Eye (tissue), 1 donor: ENCODE measurements at places on chromosomes 5 and 9.

- DNase-seq, result peak; percentile 90
These were observed 701 bp downstream of the PARP8 start for GRCh38 chr5:50667023-50667652.

GRCh38 chr9:27352457-27353165 is 55.7 kb upstream of the EQTN start:
- no peak for DNase-seq

DNA sequence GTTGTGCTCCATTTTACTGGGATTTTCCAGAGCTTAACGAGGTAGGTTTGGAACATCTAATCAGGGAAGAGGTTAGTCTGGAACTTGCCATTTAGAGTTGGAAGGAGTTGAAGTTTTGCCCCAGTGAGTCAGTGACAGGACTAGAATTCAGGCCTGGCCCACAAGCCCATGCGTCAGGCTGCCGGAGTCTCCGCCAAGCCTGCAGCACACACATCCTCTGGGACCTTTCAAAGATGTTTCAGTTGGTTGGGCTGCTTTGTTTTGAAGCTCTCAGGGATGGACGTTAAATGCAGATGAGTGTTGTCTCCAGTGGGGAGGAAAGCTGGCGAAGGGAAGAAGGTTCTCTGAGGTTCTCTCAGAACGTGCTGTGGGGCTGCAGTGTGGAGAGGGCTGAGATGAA is 147.0 kb downstream of the PSAT1 start:
- DNase-seq, result no peak

GRCh38 chr9:87292449-87293191 is 205.0 kb upstream of the DAPK1 start:
- no peak for DNase-seq

- peak; percentile 84 for DNase-seq
These were observed 1.3 kb upstream of the PLPPR1 start for GRCh38 chr9:101027236-101027635.

- DNase-seq, result peak; percentile 85
These were observed 10.5 kb upstream of the GALNT10 start for GRCh38 chr5:154179846-154180710.

DNA sequence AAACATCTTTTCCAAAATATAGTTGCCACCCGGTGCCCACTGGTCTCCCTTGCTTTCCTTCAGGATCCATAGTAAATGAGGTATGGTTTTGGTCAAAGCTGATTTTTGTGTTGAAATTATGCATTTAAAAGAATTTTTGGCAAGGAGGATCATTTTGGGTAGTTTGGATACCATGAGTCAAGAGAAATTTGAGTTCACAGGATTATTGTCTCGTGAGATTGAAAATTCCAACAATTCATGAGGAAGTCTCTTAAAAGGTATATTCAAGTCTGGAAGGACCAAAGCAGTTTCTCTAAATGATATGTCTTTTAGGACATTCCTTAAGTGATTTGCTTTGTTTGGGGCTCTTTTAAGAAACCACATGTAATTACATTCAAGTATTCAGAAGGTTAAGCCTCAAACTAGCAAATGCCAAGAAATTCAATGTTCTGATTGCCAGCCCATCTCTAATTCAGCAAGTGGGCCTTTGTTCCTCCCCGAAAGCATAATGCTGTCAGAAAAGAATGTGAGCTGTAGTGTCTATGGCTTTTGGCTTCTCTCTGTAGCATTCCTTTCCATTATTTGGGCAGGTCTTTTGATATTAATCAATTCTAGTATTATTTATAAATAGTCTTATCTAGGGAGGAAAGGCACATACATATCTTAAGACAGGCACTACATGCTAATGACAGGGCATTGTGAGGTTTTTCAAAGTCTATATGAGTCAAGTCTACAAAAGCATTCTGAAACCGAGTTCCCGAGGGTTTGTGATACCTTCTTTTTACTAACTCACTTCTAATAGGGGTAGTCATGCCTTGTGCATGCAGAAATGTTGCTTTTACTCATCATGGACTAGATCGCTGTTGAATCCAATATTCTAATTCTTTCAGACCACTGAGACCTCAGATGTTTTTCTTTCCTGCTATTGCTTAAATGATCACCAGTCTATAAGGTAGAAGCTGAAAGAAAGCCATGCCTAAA is 453.9 kb downstream of the ENC1 start:
- DNase-seq, result no peak

DNA sequence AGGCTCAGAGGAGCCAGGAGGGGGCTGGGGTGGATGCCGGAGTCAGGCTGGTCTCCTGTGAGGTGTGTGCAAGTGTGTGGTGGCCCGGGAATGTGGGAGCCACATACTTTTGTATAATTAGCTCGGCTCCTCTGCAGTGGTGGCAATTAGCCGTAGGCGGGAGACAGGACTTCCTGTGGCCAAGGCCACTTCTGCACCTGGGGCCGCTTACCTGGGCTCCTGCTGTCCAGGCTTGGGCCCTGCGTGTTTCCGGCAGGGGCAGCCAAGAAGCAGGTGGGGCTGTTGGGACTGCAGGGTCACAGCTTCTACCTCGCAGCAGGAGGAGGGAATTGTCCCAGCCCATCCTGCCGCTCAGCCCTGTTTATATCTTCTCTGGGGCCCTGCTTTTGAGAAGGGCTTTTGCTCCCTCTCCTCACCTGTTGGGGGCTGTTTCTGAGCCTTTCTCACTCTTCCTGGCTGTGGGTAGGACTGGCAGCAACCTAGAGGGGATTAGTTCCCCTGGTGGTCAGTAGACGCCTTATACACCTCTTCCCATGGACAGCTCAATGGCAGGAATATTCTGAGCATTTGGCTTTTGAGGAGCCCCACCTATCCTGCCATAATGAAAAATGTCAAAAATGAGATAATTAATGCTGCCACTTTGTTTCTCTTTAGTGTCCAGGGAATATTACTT is 145.4 kb upstream of the PITX1 start:
- DNase-seq, result no peak

DNA sequence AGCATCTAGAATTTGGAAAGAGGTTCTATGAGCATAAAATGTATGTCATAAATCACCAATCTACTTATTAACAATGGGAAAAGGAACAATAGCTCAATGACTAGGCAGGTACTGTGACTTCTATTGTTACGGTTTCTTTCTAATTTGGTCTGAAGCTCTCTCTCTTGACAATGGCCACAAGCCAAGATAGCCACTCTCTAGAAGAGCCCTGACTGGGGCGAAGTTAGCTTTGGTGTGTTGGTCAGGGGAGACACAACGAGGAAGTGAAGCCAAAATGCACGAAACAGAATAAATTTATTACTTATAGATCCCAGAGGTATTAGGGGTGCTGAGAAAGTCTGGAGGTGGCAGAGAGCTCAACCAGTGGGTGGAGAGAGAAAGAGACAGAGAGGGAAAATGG is 9.4 kb upstream of the RAD23B start:
- DNase-seq, result no peak

DNA sequence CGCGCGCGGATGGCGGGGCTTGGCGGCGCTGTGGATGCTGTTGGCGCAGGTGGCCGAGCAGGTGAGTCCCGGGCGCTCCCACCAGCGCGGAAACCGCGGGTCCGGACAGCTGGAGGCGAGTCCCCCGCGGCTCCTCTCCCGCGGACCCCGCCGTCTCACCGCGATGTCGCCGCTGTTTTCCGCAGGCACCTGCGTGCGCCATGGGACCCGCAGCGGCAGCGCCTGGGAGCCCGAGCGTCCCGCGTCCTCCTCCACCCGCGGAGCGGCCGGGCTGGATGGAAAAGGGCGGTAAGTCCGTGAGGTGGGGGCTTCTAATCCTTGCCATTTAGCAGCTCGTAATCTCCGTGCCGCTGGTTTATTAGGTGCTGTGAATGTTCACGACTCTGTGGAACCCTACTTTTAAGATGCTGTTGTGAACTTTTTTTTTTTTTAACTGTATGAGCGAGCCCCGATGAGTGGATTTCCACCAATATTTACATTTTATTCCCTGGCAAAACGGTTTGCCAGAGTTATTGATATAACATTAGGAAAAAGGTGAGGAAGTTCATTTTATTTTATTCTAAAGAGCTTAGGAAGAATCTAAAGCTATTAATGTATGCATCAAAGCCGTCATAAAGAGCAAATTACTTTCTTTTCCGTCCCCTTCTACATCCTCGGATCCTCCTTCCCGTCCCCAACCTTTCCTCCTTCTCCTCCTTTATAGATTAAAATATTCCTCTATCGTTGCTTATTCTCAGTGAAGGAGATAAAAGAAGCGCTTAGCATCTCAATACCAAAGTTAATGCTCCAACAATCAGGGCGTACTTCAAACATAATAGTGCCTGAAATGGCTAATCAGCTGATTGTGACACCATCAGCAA is 579 bp downstream of the ADAMTS16 start:
- DNase-seq, result peak; percentile 57

DNA sequence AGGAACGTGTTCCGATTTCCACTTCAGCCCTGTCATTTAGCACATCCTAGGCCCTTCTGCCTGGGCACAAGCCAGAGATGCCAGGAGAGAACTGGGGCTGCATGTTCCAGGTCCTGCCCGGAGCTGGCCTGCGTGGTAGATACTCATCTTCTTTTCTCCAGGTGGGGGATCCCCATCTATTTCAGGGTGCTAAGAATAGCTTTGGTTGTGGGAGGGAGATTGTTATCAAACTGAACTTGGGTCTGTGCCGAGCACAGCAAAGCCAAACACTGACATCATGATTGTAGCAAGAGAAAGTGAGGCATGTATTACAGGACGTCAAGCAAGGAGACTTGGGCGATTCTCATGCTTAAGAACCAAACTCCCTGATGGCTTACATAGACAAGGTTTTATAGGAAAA is 18.2 kb downstream of the C9orf153 start:
- DNase-seq, result no peak

GRCh38 chr5:67358186-67358585 is 161.6 kb upstream of the CD180 start:
- no peak for DNase-seq

DNA sequence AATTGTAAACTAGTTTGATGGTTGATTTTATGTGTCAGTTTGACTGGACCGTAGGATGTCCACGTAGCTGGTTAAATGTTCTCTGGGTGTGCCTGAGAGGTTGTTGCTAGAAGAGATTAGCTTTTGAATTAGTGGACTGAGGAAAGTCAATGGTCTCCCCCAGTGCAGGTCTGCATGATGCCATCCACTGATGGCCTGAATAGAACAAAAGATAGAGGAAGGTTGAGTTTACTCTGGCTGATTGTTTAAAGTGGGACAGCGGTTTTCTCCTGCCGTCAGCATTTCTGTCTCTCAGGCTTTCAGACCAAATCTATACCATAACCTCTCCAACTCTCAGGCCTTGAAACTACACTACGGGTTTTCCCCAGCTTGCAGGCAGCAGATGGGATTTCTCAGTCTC is 899.2 kb upstream of the WWC1 start:
- DNase-seq, result no peak

DNA sequence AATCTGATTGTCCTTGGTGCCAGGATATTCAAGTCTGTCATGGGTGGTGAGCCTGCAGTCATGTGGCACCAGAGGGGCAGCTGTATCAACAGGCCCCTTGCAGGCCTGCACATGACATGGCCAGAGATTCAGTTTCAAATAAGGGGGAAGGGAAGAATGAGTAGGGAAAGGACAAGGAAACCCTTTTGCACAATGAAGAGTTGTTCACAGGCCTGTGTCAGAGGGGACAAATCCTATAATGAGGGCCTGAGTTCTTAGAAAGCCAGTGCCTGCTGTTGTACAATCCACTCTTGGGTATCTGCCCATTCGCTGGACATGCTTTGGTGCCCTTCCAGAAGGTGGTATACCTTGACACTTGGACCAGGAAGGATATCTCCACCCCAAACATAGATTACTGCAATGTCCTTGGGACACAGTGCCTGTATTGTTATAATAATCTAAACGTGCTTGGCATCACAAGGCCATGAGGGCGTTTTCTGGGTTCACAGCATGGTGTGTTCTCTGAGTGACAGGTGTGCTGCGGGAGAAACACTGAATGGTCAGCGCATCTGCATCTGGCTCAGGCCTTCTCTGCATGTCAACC is 1.9 kb upstream of the TMEM171 start:
- no peak for DNase-seq

- peak; percentile 90 for DNase-seq
These were observed at the start of gene ADAMTSL1 for GRCh38 chr9:18473652-18474279. Gene ADAMTSL1, plus strand, starts transcription at chr9:18474153. Its CDS starts 80 bp downstream, at chr9:18474233.

GRCh38 chr5:119377066-119377465 is 21.2 kb downstream of the TNFAIP8 start:
- no peak for DNase-seq

DNA sequence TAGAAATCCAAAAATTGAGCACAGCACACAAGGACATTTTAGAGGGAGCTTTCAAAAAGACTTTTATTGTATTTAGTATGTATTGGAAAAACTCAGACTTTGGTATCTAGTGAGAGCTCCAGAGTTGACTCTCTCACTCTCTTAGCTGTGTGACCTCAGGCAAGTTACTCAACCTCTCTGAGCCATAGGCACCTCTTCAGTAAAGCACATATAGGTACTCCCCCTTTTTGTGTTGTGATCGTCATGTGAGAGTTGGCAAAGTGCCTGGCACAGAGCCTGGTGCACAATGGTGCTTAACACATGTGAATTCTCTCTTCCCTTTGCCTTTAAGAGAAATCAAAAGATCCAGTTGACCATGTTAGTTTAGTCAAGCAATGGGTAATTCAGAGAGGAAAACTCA is 186.2 kb downstream of the TMEM38B start:
- no peak for DNase-seq

DNA sequence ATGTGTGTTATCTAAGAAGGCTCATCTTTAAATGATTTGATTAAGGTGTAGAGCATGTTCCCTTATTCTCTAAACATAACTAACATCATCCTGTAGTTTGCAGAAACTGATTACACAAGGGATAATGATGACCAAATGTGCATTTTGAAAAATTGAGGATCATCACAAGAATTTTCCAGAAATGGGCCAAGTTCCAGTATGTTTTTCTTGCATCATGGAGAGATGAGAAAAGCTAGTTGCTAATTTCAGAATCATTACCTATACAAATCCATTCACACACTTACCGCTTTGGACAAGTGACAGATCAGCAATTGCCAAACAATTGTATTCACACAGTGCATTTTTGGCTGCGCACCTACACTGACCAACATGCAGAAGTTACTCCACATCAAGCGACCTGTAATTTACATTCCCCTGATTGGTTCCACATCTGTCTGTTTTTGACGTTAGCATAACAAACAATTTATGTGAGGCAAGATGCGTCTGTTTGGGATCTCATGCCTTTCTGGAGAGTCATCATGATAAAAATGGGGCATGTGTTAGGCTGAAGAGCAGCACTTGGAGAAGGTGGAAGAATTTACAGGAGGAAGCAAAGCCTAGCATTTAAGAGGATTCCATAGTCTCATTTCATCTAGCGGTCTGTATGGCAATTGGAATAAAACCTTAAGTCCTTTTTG is 2.8 kb upstream of the BNC2 start:
- DNase-seq, result no peak
